ENCODE measurements at places on chromosomes 5 and 9.
A peak's percentile ranks its signal among the peaks of the same experiment; 100 is the strongest.

DNA sequence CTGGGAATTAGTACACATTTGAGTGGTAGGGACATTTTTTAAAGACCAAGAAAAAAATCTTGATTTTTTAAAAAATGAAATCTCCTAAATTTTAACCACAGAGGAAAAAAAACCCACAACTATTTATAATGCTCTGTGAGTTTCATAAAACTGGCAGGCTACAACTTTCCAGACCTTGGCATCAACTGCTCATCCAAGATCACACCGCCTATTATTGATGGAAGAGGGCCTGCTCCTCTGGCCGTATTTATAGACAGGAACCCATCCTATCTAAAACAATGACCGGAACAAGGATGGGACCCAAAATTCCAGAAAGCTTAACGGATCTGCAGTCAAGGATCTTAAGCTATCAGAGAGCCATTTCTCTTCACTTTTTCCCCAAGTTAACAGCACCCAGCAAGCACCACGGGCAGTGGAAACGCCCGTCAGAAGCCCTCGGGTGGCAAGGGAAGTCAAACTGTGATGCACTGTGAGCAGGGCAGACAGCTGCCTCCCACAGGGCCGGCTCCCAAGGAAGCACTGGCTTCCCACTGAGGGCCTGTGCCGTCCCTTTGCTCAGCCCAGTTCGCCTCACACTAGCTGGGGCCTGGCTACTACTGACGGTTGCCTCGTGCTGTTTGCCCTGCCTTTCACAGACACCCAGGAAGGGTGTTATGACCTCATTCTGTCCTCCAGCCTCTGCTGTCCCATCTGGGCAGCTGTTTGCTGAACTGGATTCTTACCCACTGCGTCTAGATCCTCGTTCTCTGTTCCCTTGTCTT, 62.8 kb downstream of the CDC14B start:
- DNase-seq: no peak

DNA sequence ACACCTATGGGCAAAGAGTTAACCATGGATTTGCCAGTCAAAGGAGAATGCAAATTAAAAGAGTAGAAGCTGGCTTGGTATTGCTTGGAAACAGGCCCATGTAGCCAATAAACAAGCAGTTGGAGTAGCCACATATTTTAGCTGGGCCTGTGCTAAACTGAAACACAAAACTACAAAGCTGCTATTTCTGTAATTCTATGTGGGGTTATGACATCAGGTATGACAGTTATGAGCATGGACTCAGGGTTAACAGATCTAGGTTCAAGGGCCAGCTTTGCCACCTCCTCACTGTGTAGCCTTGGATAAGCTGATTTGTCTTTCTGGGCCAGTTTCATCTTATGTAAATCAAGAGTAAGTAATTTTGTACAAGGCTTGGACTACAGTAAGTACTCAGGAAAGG, 142.7 kb downstream of the PIP5K1B start:
- DNase-seq: no peak

- peak; percentile 13 for DNase-seq
Measured at GRCh38 chr9:114098021-114098935, 814 bp downstream of the KIF12 start.

- no peak for DNase-seq
Measured at GRCh38 chr5:35483780-35484179, 133.9 kb upstream of the SPEF2 start.

All from stimulated activated CD4-positive, alpha-beta T cell treated with anti-CD3 and anti-CD28 coated beads, Interleukin-12 subunit alpha, Interleukin-12 subunit beta, amount 100 ng/mL, for 4 hours (primary cell).